ENCODE measurements at places on chromosomes 2 and 18. TPM values are rescaled to one million over a fixed set of nuclear protein-coding genes. Genes with fewer than 3 reads are reported as not detected.

SIX2 gene
- total RNA-seq = 2.0 TPM

DNA sequence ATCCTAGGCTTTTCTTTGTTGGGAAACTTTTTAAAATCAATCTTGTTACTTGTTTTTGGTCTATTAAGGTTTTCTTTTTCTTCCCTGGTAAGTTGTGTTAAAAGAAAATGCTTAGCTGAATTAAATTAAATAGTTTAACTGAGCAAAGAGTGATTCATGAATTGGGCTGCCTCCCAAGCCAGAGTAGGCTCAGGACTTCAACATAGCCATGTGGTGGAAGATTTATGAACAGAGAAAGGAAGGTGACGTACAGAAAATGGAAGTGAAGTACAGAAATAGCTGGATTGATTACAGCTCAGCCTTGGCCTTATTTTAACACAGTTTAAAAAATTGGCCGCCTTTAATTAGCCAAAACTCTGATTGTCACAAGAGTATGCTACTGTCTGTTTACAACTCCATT lies 27.9 kb upstream of the GALNT5 start:
- DNase-seq = no peak

DBI gene
- 180 TPM for total RNA-seq

DNA sequence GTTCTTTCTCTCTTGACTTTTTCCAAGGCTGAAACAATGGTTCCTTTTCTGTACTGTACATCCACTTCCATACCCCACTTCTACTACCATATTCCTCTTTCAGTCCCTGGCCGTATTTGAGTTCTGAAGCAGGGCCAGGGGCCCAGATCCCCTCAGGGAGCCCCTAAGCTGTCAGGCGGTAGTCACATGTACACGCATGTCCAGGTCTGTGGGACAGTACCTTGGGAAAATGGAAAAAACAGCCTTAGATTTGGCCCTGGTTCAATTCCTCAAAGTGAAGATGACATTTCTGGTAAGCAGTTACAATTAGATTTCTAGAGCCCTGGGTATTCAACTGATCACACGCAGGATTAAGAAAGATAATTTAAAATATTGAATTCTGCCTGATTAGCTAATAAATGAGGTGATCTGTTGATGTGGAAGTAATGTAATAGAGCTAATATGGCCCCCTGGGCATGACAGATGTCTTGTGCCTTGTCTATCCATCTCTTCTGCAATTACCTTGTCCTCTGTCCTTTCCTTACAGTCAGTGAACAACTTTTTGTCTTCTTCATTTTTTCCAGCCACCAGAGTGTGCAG lies 44.4 kb downstream of the MRPL33 start:
- no peak for DNase-seq
